ENCODE measurements at places on chromosomes 1 and 21. TPM values are rescaled to one million over a fixed set of nuclear protein-coding genes. Genes with fewer than 3 reads are reported as not detected.

The GPX7 gene
- 22.1 TPM for total RNA-seq

GRCh38 chr1:241451956-241452355 lies 67.6 kb downstream of the FH start:
- H3K4me3 ChIP-seq: no peak overlapping the region
- H3K4me1 ChIP-seq: no peaks in the 10 kb centered on the region
- no peaks in the 10 kb centered on the region for H3K36me3 ChIP-seq
- DNase-seq: no peak
- H3K27ac ChIP-seq: no peak overlapping the region

DNA sequence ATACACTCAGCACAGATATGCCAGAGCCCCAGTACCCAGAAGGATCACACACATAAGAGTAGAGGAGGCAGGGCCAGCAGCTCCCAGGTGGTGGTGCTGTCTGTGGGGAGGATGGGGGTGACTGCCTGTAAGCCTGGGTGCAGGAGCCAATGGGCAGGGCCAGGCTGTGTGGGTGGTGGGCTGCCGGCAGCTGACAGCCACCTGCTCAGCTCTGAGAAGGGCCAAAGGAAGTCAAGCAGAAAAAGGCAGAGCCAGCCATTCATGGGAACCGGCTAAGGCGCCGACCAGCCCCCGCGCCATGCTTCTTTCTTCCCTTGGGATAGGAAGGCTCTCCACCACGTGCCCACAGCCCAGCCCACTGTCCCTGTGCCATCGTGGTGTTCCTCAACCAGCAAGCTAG lies 14.1 kb downstream of the PIK3C2B start:
- H3K27me3 ChIP-seq: no peaks in the 10 kb centered on the region
- DNase-seq: no peak
- no peak overlapping the region for H3K4me3 ChIP-seq
- no peaks in the 10 kb centered on the region for H3K36me3 ChIP-seq

The AQP10 gene
- 1.0 TPM for total RNA-seq

The CYP4A11 gene
- total RNA-seq: 0.20 TPM

The WNT9A gene
- 11.1 TPM for total RNA-seq

DNA sequence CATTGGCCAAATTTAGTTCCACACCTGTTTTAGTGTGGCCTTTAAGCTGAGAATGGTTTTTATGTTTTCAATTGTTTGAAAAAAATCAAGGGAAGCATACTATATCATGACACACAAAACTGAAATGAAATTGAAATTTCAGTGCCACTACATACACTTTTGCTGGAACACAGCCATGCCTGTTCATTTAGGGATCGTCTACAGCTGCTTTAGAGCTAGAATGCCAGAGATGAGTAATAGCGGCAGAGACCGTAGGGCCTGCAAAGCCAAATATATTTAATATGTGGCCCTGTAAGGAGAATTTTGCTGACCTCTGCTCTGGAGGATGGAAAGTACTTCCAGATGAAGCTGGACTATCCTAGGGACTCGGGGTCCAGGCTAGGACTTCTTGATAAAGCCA lies 62.5 kb upstream of the LYST start:
- no peak overlapping the region for H3K4me3 ChIP-seq
- no peak overlapping the region for H3K27ac ChIP-seq
- no peaks in the 10 kb centered on the region for H3K36me3 ChIP-seq
- no peaks in the 10 kb centered on the region for H3K27me3 ChIP-seq
- DNase-seq: no peak
- H3K4me1 ChIP-seq: peaks cover 2% of the 10 kb centered on the region
